Central memory CD8-positive, alpha-beta T cell (primary cell): ENCODE measurements at places on chromosomes 6 and 20.

DNA sequence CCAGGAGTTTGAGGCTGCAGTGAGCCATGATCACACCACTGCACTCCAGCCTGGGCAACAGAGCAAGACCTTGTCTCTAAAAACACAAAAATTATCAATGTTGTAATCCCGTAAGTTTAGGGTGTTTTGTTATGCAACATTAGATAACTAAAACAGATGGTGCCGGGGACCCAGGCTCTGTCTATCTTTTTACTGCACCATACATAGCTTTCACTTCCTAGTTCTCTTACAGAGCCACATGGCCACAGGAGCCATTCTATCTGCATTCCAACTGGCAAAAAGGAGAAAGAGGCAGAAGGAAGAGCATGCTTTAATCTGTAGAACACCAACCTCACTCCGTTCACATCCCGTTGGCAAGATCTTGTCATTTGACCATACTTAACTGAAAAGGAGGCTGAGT, 5.4 kb upstream of the TCF15 start:
- DNase-seq = no peak

DNA sequence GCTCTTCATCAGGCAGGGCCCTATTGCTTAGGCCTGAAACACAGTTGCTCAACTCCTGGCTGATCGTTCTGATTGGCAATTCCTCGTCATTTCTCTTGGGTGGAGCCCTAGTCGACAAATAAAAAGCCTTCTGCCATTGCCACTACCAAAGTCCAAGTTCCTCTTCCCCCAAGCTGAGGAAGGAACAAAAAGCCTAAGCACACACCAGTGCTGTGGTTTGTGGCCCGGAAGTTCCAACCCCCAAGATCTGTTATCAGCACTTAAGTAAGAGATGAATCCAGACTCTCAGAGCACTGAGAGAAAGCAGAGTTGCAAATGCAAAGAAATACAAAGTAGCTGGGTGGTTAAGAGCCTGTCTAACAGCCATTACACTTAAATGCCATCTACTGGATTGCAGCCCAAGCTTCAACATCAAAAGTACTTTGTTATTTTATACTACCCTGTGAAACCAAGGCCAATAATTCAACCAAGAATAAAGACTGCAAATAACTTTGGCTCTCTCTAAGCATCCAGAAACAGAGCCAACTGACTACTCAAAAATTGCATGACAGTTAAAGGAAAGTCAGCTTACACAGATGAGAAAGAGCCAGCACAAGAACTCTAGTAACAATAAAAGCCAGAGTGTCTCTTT, 1024.0 kb downstream of the GRIK2 start:
- DNase-seq = no peak

GRCh38 chr20:29743101-29743931, 1514.1 kb upstream of the DEFB115 start:
- DNase-seq = no peak

DNA sequence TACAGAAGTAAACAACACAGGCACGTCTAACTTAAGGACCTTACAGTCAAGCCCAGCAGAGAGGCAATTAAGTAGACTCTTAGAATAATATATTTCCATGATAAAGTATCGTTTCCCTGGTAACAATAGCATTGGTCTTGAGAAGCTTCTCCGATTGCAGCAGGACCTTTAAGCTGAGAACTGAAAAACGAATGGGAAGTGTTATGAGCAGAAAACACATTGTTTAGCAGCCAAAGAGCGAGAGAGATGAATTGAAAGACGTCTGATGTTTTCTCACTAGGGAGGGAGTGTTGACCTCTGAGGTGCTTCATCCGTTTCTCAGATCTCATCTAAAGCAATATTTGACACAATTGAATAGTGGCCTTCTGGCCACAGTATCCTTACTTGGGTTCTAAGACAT, 855 bp downstream of the BYSL start:
- no peak for DNase-seq

- no peak for DNase-seq
These were observed 148.9 kb downstream of the BCAS1 start for GRCh38 chr20:53921443-53921973.

GRCh38 chr6:29710281-29710941, 12.8 kb upstream of the HLA-F start:
- DNase-seq = no peak

DNA sequence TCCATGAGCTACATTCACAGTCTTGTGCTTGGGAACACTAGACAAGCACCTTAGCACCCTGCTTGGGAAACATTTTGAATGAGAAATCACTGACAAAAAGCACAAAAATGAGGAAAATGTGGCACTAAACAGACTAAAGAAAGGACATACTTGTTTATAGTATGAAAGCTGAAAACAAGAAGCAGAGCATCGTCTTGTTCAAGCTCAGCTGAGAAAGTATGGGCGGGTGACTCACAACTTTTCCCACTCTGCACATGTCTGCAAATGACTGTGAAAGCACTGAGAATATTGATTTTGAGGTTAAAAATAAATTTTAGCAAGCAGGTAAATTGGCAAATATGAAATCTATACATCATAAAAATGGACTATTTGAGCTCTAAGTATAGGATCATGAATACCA, 725.3 kb downstream of the COL12A1 start:
- DNase-seq = no peak

- DNase-seq = no peak
These were observed 7.9 kb downstream of the AARS2 start for GRCh38 chr6:44305200-44305725.

DNA sequence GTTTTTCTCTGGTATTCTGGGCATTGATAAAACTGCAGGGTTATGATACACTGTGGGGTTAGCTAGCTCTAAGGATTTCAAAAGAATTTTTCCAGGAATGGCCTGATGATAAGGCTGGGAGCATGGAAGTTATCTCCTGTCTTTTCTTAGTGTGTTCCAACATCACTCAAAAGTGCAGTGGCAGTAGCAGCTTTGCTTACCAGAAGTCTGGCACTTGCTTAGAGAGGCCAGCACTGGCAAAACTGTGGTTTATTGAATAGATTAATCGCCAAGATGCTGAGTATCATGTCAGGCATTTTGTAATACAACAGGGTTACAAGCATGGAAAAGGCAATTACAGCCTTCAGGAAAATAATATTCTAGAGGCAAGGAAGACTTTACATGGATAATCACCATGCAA, 719.5 kb upstream of the GJE1 start:
- DNase-seq = no peak

DNA sequence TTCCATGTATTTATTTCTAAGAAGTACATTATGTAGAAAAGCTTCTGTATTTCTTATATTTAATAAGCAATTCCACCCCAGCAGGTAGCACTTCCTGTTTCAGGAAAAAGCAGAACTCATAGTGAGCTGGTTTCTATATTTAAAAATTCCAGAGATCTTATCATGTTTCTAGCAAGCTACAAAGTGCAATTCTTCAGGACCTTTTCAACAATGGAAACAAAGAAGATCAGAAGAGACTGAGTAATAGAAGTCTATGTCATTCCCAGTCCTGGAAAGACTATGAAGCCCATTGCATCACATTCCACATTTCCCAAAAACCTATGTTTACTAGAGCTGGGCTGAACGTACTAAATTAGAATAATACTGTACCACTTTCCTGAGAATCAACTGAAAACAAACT, 302.6 kb upstream of the NRSN1 start:
- no peak for DNase-seq

DNA sequence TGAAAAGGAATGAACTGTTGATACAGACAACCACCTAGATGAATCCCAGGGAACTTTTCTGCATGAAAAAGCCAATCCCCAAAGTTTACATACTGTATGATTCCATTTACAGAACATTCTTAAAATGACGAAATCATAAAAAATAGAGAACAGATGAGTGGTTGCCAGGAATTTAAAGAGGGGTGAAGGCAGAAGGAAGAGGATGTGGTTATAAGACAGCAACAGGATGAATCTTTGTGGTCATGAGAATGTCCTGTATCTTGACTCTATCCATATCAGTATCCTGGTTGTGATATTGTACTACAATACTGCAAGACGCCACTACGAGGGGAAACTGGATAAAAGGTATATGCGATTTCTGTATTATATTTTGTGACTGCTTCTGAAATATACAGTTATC, 70.1 kb upstream of the EMILIN3 start:
- no peak for DNase-seq

- DNase-seq = no peak
These were observed 6.4 kb downstream of the HINT3 start for GRCh38 chr6:125962900-125963497.

- DNase-seq = no peak
These were observed 96.9 kb downstream of the JPH2 start for GRCh38 chr20:44089987-44090674.

DNA sequence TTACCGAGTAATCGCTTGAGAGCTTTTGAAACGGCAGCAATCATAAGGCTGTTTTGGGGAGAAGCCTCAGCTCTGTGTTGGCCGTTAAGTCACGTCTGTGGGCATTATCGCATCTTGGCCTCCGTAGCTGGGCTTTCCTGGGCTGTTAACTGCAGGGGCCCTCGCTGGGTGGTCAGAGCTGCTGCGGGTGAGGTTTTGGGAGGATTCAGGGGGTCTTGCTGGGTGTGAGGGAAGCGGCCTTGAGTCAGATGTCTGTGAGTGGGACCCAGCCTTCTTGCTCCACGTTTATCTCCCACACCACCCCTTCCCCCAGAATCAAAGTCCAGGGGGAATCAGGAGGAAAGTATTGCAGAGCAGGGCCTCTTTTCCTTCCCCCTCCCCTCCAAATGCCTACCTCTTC, 3.2 kb upstream of the APCDD1L start:
- DNase-seq = no peak

GRCh38 chr20:53487461-53488200, 106.0 kb downstream of the ZNF217 start:
- DNase-seq = no peak

- DNase-seq = no peak
These were observed 978 bp downstream of the WFDC6 start for GRCh38 chr20:45538209-45538799.

GRCh38 chr6:46378882-46379416, 112.3 kb downstream of the RCAN2 start:
- DNase-seq = no peak

DNA sequence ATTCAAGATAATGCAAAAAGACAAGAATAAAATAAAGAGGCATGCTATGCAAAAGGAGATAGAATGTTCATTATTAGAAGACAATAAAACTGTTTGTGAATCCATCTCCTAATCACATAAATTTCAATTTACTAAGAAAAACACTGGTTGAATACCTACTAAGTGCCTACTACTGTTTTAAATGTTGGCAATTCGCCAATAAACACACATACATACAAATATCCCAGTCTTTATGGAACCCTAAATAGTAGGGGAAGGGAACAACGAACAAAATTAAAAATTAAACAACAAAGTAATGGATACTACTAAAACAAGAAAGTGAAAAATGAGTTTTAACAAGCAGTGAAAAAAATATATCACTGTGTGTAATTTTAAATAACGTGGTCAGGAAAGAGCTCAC, 158.5 kb downstream of the TBC1D32 start:
- no peak for DNase-seq

GRCh38 chr20:53073636-53074415, 101.7 kb downstream of the TSHZ2 start:
- DNase-seq = no peak

GRCh38 chr20:64062596-64063388, at the start of gene TCEA2:
TCEA2 (plus strand) TSS chr20:64063198; CDS start chr20:64063313, 115 bp downstream.
- peak; percentile 82 for DNase-seq

GRCh38 chr6:112233847-112234246, 20.5 kb downstream of the LAMA4 start:
- no peak for DNase-seq

DNA sequence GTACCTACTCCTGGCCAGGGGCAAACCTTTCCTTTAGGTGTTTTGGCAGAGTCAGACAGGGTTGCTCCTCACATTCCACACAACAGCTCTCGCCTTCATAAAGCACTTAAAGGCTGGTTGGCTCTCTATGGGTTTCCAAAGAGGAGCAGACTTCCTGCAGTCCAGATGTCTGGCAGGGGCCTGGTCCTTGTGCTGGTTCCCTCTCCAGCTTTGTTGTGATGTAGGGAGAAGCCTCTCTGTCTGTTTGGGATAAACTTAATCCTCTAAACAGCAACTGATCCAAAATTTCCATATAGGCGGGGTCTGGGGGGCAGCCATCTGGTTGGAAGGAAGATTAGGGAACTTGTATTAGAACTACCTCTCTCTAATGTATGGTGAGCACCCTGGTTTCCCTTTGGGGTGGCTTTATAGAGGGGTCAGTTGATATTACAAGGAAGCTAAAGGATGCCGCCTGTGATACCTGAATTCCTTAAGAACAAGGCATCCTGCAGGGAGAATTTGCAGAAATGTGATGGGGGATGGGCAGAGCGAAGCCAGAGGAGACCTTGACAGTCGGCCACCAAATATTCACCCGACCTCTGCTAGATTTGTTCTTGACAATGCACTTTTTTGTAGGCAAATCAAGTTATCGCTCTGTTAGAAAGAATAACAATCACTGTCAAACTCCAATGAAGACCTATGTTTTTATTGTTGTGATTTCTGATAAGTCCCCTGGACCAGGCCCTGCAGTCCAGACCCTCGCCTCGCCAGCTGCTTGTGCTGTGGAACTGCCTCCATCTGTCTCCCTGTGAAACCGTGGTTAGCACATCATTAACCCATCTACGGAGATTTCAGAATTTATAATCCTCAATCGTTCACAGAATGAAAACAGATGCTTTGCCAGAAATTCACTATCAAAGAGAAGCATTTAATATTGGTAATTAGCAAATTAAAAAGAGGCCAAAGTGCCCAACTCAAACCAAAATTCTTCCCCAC, 94.0 kb upstream of the RALGAPA2 start:
- no peak for DNase-seq

DNA sequence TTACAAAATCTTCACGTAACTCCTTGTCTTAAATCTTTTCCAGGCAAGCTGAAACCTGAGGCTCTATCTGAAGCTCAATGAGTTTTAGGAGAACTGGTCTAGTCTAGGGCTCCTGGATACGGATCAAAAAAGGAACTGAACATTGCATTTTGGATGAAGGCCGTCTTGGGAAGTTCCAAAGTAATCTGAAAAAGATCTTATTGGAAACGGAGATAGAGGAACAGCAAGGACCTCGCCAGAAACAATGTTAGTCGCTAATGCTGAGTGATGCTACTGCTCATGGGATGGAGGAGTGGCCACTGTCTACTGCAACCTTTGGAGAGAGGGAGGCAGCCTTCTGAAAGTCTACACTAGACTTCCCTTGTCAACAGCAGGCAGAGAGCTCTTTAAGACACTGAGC, 91.4 kb upstream of the ATXN1 start:
- DNase-seq = no peak

- DNase-seq = no peak
These were observed 92.9 kb downstream of the VEGFA start for GRCh38 chr6:43862925-43863324.

DNA sequence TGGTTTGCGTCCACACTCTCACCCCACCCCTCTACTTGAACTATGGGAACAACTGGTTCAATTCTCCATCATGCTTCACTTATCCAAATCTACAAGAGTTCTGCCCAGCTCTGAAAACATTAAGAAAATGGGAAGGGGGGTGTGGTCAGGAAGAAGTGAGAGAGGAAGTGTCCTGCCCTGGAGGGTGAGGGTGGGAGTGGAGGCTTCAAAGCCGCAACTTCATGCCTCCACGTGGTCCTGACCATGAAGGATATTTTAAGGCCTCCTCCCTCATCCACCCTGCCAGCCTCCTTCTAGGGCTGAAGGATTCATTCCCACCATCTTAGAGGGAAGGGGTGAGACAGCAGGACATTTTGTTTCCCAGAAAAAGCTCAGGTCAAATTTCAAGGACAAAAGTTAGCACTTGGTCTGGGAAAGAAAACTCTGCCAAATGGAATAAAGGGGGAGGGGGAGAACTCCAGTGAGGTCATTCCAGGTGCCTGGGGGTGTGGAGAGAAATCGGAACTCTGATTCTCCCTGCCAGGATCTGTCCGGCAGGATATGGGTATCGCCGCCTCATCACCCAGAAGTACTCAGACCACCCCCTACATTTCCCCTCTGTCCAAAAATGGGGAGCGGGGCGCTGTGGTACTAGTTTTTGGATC, 4.9 kb downstream of the RIMS4 start:
- DNase-seq = no peak
